ENCODE measurements at places on chromosomes 6 and 20.
A peak's percentile ranks its signal among the peaks of the same experiment; 100 is the strongest.

GRCh38 chr6:96391776-96392360, 129.7 kb upstream of the UFL1 start:
- peak; percentile 92 for DNase-seq

GRCh38 chr20:57746832-57747404, 37.1 kb upstream of the PMEPA1 start:
- no peak for DNase-seq

GRCh38 chr6:15296735-15297134, 50.9 kb downstream of the JARID2 start:
- DNase-seq, result no peak

DNA sequence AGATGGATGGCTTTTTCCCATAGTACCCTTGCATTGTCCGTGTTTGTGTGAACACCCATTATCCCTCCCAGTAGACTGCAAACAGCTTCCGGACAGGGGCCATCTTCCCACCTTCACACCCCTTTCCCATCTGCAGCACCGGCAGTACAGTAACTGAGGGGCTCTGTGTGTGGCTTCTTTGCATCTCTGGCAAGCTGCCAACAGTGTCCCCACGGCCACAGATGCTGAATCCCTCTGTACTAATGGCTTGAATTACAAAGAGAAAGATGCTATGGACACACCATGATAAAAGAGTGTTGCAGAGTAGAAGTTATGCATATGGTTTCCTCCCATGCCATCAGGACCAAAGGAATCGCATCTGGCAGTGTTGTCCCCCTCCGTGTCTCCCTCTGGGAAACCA, 101.1 kb upstream of the CDYL start:
- no peak for DNase-seq
